ENCODE measurements at places on chromosomes 5 and 9.

GRCh38 chr9:14007190-14007769, 306.7 kb downstream of the NFIB start:
- DNase-seq, result no peak

- no peak for DNase-seq
Measured at GRCh38 chr9:90827181-90827871, 25.7 kb downstream of the SYK start.

DNA sequence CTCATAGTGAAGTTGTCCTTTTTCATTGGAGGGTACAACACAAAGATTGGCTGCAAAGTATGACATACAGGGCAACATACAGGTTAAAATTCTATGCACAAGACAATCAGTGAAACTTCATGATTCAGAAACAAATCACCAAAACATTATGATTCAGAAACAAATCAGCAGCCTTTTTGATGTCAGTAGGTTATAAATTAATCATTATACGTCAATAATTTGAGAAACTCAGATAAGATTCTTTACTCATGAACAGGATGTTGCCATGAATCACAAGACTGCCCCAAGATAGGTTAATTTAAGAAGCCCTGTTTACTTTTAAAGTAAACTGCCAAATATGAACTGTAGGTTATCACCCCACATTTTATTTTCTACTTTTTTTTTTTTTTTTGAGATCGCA, 62.2 kb upstream of the IL33 start:
- DNase-seq, result no peak

- DNase-seq, result no peak
Measured at GRCh38 chr5:168307925-168308584, 16.6 kb downstream of the WWC1 start.

GRCh38 chr5:61371474-61371873, 39.4 kb downstream of the ZSWIM6 start:
- no peak for DNase-seq

- no peak for DNase-seq
Measured at GRCh38 chr5:87398981-87399614, 13.6 kb downstream of the CCNH start.

GRCh38 chr9:32716955-32717543, 66.3 kb upstream of the TMEM215 start:
- no peak for DNase-seq

- peak; percentile 81 for DNase-seq
Measured at GRCh38 chr9:4750023-4750673, 9.1 kb upstream of the AK3 start.

DNA sequence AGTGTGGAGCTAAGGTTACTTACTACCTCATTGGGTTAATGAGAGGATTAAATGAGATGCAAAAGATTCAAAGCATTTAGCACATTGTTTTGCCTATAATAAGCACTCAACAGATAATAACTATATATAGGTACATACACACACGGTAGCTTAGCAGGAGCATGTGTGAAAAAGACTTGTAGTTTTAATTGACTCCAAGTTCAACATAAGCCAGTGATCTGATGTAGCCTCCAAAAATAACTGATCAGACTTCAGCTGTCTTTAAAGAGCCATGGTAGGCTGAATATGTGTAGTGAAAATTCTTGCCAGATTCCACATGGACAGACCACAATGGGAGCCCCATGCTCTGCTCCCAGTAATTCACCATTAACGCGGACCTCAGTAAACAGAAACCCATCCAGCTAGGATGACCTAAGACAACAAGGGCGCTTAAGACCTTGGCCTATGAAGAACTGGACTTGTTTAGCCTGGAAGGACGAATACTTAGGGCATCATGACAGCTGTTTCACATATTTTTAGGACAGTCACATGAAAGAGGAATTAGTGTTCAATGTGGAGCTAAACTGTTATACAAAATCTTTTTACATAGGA, 115.1 kb upstream of the ZNF366 start:
- no peak for DNase-seq

GRCh38 chr5:30849931-30850710, 343.4 kb upstream of the CDH6 start:
- no peak for DNase-seq

GRCh38 chr5:6804766-6805501, 91.7 kb downstream of the TENT4A start:
- DNase-seq, result no peak

DNA sequence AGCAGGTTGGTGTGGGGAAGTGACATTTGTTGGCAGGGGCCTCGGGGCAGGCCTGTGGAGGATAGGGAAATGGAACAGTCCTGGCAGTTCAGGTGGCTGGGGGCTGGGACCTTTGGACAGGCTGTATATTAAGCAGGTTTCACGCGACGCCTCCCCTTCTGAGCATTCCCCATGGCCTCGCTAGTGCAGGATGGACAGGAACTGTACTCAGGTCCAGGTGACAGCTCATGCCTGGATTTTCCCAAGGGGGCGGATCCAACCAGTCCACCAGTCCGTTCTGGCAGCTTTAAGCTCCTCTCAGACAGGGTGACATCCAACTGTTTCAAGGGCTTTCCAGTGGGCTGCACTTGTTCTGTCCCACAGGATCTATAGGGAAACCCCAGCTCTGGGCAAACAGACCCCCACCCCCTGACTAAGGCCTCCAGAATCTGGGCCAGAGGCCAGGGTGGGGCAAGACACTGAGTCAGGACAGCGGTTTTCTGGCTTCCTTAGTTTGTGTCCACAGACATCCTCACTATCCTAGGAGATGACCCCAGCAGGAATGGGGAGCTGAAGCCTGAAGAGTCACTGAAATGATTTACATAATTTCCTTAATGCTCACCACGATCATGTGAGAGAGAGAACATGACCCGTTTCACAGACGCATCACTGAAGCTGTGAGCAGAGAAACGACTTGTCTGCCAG, 20.9 kb downstream of the CSF2 start:
- no peak for DNase-seq

DNA sequence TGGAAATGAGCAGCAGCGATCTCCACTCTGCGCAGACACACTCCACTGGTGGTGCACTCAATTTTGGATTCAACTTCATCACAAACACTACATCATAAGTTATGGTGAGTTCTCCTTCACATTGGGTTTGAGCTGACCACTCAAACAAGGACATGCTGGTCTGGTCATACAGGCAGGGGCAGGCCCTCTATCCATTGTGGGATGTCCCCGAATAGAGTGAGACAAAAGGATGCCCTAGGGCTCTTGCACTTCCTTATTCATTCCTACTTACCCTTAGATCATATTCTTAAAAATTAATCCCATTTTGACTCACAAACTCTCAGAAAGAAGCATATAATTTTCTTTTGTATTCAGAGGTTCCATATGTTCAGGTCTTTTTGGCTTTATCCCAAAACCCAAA, 16.3 kb upstream of the PJA2 start:
- DNase-seq, result no peak

- no peak for DNase-seq
Measured at GRCh38 chr5:82820961-82821845, 256.0 kb downstream of the TMEM167A start.

DNA sequence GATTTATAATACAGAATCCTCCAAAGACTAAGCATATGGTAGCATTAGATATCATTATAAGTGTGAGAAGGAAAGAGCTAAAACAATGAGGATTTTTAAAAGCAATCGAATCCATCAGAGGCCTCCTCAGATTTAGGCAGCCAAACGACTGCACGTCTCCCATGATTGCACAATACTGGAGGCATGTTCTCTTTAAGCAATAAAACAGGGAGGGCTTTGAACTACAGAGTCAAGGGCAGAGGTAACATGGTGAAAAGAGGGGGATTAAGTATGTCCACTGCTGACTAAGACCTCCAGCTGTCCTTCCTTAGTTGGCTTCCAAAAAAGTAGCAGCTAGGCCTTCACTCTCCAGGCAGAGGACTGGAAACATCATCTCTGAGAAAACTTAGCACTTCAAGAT, 298.7 kb upstream of the RGMB start:
- DNase-seq, result no peak

- DNase-seq, result no peak
Measured at GRCh38 chr9:98864281-98865174, 57.1 kb downstream of the GALNT12 start.

GRCh38 chr9:25654417-25654816, 23.8 kb downstream of the TUSC1 start:
- DNase-seq, result no peak

- peak; percentile 10 for DNase-seq
Measured at GRCh38 chr9:36980148-36980974, 53.7 kb downstream of the PAX5 start.

- DNase-seq, result no peak
Measured at GRCh38 chr5:14726066-14726838, 61.7 kb downstream of the OTULIN start.

DNA sequence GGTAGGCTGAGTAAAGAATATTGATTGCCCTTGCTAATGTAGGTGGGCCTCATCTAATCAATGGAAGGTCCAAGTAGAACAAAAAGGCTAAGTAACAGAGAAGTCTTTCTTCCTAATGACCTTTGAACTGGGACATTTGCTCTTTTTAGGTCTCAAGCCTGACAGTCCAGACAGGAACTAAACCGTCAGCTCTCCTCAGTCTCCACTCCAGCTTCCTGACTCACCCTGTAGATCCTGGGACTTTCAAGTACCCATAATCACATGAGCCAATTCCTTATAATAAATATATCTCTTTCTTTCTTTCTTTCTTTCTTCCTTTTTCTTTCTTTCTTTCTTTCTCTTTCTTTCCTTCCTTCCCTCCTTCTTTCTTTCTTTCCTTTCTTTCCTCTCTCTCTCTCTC, 479.5 kb upstream of the PAPPA start:
- DNase-seq, result no peak

- DNase-seq, result no peak
Measured at GRCh38 chr9:136590821-136591752, 45.2 kb upstream of the NOTCH1 start.

DNA sequence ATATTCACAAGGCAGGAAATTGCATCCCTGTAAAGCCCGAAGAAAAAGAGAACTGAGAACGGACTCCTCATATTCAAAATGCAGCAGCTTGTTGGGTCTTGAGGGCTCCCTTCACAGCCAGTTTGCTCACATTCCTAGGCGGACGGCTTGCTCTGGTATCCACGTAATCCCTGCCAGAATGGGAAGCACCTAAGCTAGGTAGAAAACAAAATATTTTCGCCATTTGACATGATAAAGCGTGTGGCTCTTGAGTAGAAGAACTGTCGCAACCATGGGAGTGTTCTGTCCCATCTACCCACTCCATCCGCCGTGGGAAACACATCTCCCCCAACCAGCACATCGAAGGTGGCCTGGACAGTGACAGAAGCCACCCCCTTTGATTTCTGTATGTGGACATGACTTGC, 183.1 kb downstream of the GAS1 start:
- no peak for DNase-seq

DNA sequence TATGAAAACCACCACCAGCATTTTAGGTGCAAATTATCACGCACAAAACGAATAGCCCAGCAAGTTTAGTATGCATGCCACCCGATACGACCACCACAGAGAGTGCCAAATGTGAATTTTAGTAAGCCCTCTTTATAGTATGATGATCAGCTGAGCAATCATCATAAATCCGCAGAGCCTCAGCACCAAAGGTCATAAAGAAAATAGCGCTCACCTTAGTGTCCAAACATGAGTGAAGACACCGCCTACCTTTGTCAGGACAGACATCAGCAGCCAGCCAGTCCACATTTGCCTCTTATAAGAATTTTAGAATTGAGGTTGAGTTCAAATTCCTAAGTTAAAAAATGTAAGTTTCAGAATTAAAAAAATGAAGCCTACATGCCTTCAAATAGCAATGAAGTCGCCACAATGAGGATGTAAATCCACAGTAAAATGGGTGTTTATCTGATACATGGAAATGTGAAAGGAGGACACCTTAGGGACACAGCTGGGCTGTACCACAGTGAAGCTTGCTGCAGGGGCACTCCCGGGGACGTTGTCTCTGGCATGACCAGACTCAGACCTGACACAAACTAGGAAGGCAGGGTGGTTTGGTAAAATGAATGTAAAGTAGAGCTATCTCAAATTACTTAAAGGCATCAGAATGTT, 149.0 kb downstream of the AUH start:
- DNase-seq, result no peak

DNA sequence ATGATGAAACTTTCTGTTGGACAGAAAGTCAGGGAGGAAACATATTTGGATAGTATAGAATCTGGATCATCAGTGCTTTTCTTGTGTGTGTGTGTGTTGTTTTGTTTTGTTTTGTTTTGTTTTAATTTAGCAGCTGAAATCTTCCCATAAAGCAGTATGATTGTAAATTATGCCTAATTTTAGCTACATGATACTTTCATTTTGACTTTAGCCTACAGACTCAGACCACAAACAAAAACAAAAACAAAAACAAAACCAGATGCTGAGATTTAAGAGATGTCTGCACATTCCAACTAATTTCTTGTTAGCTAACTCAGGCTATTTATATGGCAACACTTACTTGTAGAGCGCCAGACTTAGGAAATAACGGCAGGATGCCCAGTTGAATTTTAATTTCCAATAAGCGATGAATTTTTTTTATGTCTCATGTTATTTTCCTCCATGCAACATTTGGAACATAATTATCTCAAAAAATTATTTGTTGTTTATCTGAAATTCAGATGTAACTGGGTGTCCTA, 119.5 kb upstream of the TRPC7 start:
- no peak for DNase-seq

DNA sequence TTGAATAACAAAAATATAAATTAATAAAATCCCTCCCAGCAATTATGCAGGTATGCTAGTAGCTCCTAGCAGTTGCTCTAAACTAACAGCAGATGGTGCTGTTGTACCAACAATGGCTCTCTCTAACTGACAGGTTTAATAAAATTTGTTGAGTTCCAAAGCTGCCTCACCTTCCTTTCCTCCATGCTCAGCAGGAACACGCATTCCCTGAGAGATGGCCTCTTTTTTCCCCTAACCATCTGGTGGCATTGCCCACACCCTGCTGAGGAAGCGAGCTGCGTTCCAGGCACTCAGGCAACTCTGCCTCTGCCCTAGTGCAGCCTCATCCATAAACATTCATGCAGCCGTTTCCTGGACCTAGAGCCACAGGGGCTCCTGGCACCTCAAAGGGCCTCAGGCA, 106.2 kb downstream of the KLHL3 start:
- DNase-seq, result peak; percentile 70

GRCh38 chr5:149147676-149148075, 6.4 kb downstream of the ABLIM3 start:
- DNase-seq, result no peak

DNA sequence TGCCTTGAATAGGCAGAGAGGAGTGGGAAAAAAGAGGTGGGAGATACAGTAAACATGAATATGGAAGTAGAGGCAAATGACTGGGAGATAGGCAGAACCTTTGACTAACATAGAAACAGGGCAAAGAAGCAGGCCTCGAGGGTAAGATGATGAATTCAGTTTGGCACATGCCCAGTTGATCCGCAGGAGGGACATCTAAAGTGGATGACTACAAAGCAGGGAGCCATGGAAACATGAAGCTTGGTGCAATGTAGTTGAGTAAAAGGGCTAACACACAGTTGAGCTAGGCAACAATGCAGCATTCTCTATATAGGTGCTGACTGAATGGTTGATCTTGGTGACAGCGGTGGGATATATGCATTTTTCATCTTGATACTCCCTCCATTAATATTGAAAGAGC, 253.8 kb downstream of the DMRT2 start:
- DNase-seq, result no peak

- DNase-seq, result no peak
Measured at GRCh38 chr5:95068289-95068910, 216.5 kb downstream of the MCTP1 start.

GRCh38 chr9:88458716-88459465, 70.6 kb downstream of the SPIN1 start:
- no peak for DNase-seq

- DNase-seq, result no peak
Measured at GRCh38 chr5:37860206-37860605, 20.4 kb upstream of the GDNF start.
